NCI-H187 treated with DMSO at 0.1 percent for 48 hours (cell line): ENCODE measurements at places on chromosomes 2 and 18.

GRCh38 chr2:81505586-81505985, 1201.0 kb upstream of the LRRTM1 start:
- no peak for DNase-seq

- DNase-seq, result no peak
Measured at GRCh38 chr2:24892928-24893327, 27.1 kb downstream of the ADCY3 start.

DNA sequence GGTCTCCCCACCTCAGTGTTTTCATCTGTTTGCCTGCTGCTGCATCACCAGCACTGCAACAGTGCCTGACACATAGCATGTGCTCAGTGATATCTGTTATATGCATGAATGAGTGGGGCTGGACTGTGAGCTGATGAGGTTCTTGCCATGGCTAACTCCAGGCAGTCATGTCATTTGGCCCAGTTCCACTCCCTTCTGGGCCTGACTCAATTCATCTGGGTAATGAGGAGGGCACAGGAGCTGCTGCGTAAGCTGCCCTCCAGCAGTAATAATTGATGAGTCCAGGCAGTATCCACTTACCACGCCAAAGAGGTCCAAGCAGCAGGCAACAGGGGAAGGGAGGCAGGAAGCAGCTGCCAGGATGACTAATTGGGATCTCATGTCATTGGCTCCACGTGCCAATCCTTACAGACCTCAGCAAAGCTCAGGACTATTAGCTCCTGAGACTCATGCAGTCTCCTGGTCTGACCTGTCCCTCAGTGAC, 34.1 kb upstream of the MAT2A start:
- DNase-seq, result no peak

- DNase-seq, result no peak
Measured at GRCh38 chr18:49376046-49376445, 84.4 kb downstream of the DYM start.

GRCh38 chr18:8808001-8808400, 102.6 kb downstream of the MTCL1 start:
- no peak for DNase-seq

DNA sequence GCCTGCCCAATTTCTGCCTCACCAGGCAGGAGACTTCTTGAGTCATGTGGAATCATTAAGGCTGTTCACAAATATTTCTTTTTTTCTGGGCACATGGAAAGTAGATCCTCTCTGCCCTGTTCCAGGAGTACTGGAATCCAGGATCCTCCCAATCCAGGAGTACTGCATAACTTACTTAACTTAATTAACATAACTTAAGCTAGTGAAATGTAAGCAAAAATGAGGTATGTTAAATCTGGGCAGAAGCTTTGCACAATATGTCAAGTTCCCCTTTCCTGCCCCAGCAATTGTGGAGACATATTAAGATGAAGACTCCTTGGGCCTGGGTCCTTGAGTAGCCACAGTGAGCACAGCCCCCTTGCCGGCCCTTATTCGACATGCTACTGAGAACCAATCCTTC, 3.2 kb downstream of the CD207 start:
- no peak for DNase-seq

GRCh38 chr2:138132108-138132507, 167.8 kb downstream of the HNMT start:
- no peak for DNase-seq

DNA sequence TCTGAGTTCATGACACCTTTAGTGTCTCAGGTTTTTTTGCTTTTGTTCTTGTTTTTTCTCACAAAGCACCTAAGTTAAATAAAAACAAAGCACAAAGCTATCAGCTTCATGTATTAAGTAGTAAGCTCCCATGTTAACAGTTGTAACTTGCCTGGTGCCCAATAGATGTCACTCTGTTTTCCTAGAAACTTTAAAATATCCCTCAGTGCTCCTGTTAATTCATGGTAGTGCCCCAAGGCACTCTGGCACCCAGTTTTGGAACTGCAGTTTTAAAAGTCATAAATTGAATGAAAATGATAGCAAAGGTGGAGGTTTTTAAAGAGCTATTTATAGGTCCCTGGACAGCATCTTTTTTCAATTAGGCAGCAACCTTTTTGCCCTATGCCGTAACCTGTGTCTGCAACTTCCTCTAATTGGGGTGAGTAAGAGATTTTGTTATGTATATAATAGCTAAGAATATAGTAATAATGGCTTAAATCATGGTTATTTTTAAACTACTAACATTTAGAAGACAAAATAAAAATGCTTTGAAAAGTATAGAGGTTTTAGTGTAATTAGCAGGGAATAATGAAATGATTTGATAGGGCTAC, 555.0 kb upstream of the TMEFF2 start:
- DNase-seq, result no peak

GRCh38 chr2:20925265-20925889, 102.5 kb upstream of the LDAH start:
- DNase-seq, result no peak

DNA sequence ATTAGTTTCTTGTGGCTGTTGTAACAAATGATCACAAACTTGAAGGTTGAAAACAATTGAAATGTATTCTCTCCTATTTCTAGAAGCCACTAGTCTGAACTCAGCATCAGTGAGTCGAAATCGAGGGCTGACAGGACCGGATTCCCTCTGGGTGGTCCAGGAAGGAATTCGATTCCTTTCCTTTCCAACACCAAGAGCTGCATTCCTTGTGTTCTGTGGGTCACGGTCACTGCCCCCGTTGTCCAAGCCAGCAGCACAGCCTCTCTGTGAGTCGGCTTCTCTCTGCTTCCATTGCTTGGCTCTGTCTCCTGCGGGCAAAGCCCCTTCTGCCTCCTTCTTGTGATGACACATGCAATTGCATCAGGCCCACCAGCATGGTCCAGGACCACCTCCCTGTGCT, 67.3 kb downstream of the SMIM21 start:
- DNase-seq, result no peak

- no peak for DNase-seq
Measured at GRCh38 chr2:172336681-172337080, 90.7 kb upstream of the ITGA6 start.

- no peak for DNase-seq
Measured at GRCh38 chr18:10682368-10682714, 156.5 kb downstream of the NAPG start.

DNA sequence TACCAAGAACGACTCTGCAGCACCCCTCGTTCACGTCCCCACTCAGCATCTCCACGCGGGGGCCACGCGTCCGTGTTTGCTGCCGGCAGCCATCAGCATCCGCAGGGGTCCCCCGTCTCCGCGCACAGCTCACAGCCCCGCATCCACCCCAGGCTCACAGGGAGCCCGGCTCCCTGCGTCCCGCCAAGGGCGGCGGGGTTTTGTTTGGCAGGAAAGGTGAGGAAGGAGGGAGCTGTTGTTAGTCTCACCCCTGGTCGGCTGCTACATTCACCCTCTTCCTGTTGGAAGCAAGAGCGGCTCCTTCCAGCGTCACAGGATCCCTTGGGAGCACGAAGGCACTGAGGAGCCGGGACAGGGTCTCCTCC, 131.0 kb upstream of the CTDP1 start:
- DNase-seq, result no peak

DNA sequence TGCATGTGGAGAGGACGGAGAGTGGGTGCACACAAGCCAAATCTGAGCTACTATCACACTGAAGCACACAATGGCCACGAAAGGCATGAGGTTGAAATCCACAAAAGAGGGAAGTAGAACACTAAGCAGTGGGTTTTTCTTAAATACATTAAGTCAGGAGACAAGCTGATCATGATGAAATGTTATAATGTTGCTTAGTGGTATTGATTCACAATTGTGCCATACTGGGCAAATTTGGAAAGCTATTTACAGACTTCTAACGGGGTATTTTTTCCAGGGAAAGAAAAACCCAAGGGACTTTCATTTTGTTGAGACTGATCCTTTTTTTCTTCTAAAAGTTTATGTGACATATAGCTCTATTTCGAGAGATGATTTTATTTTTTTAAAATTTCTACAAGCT, 100.8 kb upstream of the CNGA3 start:
- DNase-seq, result no peak

GRCh38 chr2:229611360-229611759, 103.0 kb downstream of the DNER start:
- DNase-seq, result no peak

- no peak for DNase-seq
Measured at GRCh38 chr2:127664895-127665225, 10.5 kb downstream of the LIMS2 start.

DNA sequence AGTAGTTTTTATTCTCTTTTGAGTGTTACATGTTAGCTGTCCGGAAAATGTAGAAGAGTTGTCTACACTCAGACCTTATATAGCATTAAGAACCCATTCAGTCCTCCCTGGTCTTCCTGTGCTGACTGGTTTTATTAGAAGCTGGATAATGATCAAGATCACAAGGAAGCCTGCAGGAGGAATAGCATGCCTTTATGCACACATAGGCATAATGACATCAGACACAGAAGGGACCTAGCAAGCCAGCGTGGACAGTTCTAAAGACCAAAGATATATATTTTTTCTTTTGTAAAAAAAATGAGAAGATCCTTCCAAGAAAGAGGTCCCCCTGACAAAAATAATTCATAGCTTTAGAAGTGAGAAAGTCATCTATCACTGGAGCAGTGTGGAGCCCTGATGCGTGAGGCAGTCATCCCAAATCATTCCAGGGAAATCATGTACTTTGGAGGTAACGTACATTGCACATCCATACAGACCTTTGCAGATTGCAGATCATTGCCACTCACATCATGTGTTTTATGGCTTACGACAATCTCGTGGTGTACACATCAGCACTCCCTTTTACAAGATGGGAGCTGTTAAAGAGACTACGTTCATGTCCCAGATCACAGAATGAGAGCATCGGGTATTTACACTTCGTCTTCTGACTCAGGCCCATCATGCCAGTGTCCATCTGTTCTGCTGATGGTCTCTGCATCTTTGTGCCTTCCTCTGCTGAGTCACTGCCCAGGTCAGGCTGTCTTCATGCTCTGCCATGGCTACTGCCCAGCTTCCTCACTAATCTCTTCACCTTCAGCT, 334.0 kb downstream of the SOCS6 start:
- DNase-seq, result no peak

DNA sequence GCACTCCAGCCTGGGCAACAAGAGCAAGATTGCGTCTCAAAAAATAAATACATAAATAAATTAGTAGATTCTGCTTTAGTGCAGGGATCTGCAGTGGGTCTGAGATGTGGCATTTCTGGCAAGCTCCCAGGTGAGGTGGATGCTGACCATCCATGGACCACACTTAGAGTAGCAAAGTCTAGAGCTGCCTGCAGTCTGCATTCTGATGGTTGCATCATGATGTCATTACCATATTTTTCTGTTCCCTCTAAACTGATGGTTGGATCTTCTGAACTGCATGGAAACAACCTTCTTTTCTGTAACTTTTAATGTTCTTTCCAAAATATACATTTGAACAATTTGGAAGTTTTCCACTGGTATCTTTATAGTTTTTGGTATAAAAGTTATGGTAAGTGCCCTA, 42.9 kb downstream of the MYL12B start:
- no peak for DNase-seq

GRCh38 chr2:43219383-43220228, 6.8 kb downstream of the ZFP36L2 start:
- DNase-seq, result no peak

- no peak for DNase-seq
Measured at GRCh38 chr18:50696929-50697328, 122.9 kb downstream of the MRO start.

DNA sequence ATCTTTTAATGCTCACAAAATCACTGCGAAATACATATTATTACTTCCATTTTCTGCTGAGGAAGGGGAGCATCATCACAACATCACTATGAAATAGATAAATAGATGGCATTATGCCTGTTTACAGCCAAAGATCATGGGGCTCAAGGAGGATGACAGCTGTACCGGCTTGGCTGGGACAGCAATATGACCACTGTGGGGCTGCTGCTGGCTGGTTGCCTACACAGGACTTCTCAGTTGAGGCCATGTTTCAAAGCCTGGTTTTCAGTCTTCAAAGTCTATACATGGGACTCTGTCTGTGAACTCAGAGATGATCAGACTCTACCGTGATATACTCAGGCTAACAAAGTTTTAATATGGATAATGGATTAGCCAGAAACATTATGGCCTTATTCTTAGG, 58.7 kb downstream of the SPATS2L start:
- DNase-seq, result no peak

DNA sequence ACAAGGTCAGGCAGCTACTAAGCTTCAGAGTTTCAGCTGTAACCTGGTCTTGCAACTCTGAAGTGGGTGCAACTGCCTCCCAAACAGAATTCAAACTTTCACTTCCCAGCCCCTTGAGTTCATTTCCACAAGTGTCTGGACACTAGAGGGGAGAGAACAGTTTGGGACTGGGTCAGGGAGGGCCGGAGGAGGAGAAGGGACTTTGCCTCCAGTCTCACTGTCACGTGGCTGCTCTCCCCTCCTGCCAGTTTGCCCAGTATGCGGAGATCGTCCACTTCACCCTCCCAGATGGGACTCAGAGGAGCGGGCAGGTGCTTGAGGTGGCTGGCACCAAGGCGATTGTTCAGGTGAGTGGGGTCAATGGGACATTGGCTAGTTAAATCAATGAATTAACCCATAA, 20.6 kb upstream of the ANKRD53 start:
- no peak for DNase-seq

DNA sequence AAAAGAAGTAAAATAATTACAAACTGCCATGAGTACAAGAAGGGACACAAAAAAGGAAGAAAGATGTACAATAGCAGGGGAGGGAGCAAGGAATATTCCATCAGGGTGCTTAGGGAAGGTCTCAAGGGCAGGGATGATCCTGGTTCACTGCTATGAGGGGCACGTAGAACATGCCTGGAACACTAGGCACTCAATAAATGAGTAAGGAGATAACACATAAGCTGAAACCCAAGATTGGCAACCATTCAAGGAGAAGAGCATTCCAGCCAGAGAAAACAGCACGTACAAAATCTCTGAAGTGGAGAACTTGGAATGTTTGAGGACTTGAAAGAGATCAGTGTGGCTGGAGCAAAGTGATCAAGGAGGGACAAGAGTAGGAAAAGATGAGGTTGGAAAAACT, 103.2 kb downstream of the FAM161A start:
- no peak for DNase-seq

DNA sequence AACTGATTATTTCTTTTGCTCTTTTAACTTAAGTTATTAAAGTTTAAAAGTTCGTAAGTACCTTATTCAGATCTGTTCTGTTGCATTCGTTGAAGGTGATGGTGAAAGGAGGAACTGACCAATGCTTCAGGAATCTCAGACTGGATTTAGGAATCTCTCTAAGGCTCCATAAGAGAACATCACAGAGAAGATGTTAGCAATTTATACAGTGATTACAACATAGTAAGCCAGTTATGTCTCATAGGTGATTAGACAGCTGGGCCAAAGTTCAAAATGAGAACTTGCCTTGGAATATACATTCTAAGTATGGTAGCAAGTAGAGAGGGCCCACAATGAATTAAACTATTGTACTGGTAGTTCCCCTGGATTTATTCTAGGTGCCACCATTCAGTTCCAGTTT, 3.2 kb downstream of the MARS2 start:
- DNase-seq, result no peak

- DNase-seq, result no peak
Measured at GRCh38 chr2:136013136-136013685, 27.8 kb upstream of the DARS1 start.

GRCh38 chr2:239395524-239395923, 5.3 kb downstream of the HDAC4 start:
- DNase-seq, result no peak
